ENCODE measurements at places on chromosomes 12 and 14.

DNA sequence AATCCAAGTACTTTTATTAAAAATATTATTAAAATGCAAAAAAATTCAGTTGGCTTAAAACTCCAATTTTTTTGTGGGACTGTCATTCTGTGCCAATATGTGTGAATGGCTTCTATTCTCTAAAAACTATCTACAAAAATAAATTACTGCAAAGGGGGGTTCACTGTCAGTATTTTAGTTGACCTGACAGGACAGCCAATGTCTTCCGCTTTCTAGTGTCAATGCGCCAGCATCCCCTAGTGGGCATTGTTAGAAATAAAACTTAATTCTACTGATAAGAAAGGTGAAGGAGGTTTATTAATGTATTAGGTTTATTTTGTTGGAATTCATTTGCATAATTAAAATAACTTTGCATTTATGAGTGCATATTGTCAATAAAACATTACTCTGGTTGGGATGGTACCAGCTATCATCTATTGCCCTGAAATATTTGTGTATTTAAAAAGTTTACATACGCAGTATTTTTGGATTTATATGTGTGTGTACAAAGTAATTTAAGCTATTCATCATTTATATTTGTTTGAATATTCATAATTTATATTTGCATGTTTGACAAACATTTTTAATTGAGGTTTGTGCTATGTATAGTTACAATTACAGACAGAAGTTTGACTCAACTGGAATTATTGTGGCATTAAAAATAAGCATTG is 527.2 kb downstream of the FLRT2 start:
- no peak for ATAC-seq

DNA sequence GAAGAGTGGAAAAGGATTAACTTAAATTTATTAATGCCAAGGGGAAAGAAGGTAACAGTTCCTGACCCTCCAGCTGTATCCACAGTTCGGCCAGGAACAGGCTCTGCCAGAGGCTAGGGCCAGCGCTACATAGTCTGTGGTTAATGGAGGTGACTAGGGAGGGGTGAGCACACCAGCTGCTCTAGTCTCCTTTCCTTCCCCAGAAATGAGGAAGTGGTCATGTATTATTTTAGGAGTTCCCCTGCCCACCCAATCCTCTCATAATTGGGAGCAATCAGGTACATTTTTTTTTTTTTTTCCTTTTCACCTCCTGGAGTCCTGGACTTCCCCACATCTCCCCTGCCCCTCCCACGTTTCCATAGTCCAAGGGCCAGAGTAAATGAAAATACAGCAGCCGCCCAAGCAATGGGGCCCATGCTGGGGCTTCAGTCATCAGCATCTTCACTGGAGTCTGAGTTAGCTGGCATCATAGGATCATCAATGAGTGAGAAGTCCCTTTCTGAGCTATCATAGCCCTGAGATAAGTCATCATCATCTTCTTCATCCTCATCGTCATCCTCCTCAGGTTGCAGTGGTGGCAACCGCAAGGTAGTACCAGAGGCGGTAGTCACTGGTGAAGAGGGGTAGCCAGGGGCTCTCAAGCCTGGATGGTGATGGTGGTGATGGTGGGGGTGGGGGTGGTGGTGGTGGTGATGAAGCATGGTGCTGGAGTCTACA is 1.5 kb upstream of the SUPT16H start:
- ATAC-seq = no peak

- ATAC-seq = no peak
These were observed 21.7 kb upstream of the TCL1B start for GRCh38 chr14:95664546-95664945.

- no peak for ATAC-seq
These were observed 230.7 kb upstream of the SRRM4 start for GRCh38 chr12:118750666-118751065.

Data from motor neuron (in vitro differentiated cells).